PC-3 (cell line): ENCODE measurements at places on chromosomes 16 and 17.

DNA sequence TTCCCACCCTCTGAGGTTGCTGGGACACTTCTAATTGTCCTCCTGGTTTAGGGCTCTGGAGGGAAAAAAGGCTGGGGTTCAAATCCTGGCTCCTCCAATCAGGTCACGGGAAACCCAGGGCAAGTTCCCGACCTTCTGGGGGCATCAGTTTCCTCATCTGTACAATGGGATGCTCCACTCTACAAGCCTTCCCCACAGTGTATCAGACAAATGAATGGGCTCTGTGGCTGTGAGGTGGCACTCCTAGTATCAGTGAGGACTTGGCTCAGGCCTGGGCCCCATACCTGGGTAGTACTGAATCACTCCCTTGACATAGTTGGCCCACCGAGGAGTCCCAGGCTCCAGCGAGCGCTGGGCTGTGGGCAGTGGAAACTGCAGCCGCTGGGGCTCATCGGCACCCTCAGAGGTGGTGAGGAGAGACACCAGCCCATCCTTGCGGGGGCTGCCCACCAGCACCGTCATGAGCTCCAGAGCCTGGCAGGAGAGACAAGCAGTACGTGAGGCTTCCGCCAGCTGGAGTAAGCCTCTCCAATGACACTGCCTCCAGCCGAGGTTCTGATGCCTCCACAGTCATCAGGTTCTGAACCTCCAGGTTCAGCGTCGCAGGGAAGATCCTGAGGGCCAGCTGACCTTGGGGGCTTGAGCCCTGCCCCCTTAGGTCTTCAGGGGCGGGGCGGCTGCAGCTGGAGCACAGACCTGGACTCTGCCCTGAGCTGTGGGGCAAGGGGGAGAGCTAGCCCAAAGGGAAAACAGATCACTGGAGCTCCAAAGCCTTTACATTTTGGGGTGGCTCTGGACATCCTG is 1.2 kb downstream of the GALK1 start:
- DNase-seq: no peak

GRCh38 chr17:46964315-46965265 is 14.5 kb downstream of the RPRML start:
- peak; percentile 49 for DNase-seq

GRCh38 chr17:16987830-16988601 is 16.1 kb upstream of the TNFRSF13B start:
- DNase-seq: peak; percentile 77

DNA sequence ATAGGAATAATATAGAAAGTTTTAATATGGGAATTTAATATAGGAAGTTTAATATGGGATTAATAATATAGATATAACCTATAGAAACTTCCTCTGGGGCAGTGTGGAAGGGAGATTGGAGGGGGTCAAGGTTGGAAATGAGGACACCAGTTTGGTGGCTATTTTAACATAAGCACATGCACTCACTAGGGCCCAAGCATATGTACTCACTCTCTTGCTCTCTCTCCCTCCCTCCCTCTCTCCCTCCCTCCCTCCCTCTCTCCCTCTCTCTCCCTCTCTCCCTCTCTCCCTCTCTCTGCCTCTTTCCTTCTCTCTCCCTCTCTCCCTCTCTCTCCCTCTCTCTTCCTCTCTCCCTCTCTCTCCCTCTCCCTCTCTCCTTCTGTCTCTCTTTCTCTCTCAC is 528.1 kb downstream of the NPIPA7 start:
- DNase-seq: no peak

- peak; percentile 31 for DNase-seq
Observed at GRCh38 chr17:37744961-37745800, at the start of gene HNF1B. Gene HNF1B, minus strand, starts transcription at chr17:37745059. Its CDS starts 175 bp downstream, at chr17:37744884.

GRCh38 chr16:12721841-12722421 is 81.8 kb downstream of the CPPED1 start:
- DNase-seq: no peak

- no peak for DNase-seq
Observed at GRCh38 chr16:56673921-56674320, 4.3 kb downstream of the MT1H start.

DNA sequence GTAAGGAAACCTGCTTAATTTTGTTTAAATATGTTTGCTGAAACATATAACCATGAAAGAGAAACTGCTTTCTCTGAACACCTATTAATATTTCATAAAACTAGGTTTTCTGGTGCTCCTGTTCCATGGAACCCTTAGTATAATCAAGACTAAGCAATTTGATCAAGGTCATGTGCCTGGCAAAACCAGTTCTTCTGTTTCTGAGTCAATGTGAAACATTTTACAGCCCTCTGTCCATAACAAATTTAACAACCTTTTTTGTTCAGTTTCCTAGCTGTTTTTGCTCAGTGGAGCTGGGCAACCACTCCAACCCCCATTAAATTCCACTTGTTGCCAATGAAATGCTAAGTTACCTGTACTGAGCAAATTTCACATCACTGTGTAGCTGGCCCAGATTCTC is 344.0 kb downstream of the CA10 start:
- DNase-seq: peak; percentile 71

- DNase-seq: no peak
Observed at GRCh38 chr17:14197586-14197985, 39.1 kb downstream of the CDRT15 start.

- no peak for DNase-seq
Observed at GRCh38 chr16:89272631-89273030, 55.1 kb downstream of the ZNF778 start.
